T-cell (primary cell): ENCODE measurements at places on chromosomes 7 and 10.

GRCh38 chr10:77347052-77347451 lies 290.6 kb downstream of the KCNMA1 start:
- H3K36me3 ChIP-seq = no peaks in the 10 kb centered on the region
- no peak overlapping the region for H3K4me3 ChIP-seq
- H3K27me3 ChIP-seq = no peaks in the 10 kb centered on the region
- no peak overlapping the region for H3K27ac ChIP-seq
- DNase-seq = no peak

DNA sequence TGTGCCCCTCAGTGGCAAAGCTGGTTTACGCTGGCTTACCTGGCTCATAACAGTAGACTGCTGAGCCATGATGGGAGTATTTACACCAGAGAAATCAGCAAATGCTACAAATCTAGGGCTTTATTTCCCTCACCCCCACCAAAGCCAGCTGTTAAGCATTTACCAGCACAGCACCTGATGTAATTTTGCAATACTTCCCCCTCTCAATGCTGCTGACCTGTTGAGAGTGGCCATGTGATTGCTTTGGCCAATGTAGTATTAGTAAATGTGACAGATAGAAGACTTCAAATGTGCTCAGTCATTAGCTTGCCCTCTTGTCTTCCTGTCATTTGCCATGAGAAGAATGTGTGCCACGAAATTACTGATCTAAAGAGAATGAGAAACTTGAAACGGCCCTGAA lies 46.6 kb downstream of the HERPUD2 start:
- peaks cover 15% of the 10 kb centered on the region for H3K36me3 ChIP-seq
- no peaks in the 10 kb centered on the region for H3K27me3 ChIP-seq
- H3K4me3 ChIP-seq = no peak overlapping the region
- no peak overlapping the region for H3K27ac ChIP-seq

DNA sequence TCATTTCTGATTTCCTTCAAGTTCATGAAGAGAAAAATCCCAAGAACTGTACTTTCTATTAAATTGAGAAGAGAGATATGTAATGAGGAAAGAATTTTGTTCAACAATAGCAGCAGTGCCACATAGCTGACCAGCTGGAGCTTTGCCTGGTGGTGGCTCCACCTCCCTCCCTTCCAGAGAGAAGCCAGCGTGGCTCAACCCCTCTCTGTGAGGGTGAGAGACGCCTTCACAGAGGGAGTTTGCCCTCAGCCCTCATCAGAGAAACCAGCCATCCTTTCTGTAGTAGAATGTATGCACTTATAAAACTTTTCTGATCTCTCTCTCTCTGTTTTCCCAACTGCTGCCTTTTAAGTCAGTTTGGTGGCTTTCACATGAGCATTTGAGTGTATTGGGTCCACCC lies 20.5 kb upstream of the COL1A2 start:
- DNase-seq = no peak
- no peaks in the 10 kb centered on the region for H3K27me3 ChIP-seq
- H3K36me3 ChIP-seq = no peaks in the 10 kb centered on the region
- no peaks in the 10 kb centered on the region for H3K4me1 ChIP-seq
- no peak overlapping the region for H3K4me3 ChIP-seq
- H3K27ac ChIP-seq = no peak overlapping the region

- peaks cover 18% of the 10 kb centered on the region for H3K4me1 ChIP-seq
- H3K4me3 ChIP-seq = peak overlapping the region; percentile 74
- DNase-seq = no peak
- peaks cover 4% of the 10 kb centered on the region for H3K27me3 ChIP-seq
Observed at GRCh38 chr7:151517601-151518104, 2.0 kb downstream of the RHEB start.

DNA sequence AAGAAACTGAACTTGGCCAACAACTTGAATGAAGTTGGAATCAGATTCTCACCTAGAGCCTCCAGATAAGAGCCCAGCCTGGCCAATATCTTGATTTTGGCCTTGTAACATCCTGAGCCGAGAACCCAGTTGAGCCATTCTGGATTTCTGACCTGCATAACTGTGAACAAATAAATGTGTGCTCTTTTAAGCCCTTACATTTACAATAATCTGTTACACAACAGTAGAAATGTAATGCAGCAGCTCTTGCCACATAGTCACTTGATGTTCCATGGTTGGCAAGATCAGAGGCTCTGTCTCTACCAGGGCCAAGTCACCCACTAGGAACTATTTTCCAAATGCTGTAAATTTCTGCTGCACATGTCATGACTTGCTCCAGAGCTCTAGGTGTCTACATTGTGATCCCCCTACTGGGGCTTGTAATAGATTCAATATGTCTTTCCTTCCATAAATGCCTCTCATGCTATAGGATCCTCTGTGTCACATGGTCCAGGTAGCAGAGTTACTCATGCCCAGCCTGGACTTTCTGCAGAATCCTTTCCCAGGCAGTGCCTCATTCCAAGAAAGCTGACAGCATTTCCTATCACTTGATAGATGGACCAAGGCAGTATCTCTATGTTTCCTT lies 11.4 kb upstream of the RBM20 start:
- DNase-seq = no peak
- H3K36me3 ChIP-seq = no peaks in the 10 kb centered on the region
- no peak overlapping the region for H3K27ac ChIP-seq
- peaks cover 12% of the 10 kb centered on the region for H3K27me3 ChIP-seq
- H3K4me1 ChIP-seq = no peaks in the 10 kb centered on the region
- H3K4me3 ChIP-seq = no peak overlapping the region

DNA sequence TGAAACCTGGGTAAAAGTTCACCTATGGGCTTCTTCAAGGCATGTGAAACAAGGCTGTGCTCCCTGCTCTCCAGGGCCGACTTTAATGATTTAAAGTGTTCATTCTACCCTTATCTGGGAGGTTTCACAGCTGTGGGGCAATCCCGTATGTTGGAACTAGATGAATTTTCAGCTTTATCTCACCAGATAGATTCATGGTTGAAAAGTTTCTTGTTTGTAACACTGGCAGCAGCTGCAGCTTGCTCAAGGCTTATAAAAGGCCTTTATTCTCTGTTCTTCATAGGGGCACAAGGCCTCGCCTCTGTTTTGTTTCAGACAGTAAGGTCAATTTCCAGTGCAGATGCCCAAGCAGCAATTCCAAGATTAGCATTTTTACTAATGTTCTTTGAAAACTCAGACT lies 70.4 kb upstream of the DNAJB12 start:
- no peak for DNase-seq
- H3K36me3 ChIP-seq = no peaks in the 10 kb centered on the region
- H3K27ac ChIP-seq = no peak overlapping the region

GRCh38 chr10:96288151-96288621 lies 16.0 kb upstream of the DNTT start:
- no peak for DNase-seq
- H3K36me3 ChIP-seq = no peaks in the 10 kb centered on the region
- H3K4me1 ChIP-seq = peaks cover 5% of the 10 kb centered on the region
- no peak overlapping the region for H3K4me3 ChIP-seq
- no peak overlapping the region for H3K27ac ChIP-seq

DNA sequence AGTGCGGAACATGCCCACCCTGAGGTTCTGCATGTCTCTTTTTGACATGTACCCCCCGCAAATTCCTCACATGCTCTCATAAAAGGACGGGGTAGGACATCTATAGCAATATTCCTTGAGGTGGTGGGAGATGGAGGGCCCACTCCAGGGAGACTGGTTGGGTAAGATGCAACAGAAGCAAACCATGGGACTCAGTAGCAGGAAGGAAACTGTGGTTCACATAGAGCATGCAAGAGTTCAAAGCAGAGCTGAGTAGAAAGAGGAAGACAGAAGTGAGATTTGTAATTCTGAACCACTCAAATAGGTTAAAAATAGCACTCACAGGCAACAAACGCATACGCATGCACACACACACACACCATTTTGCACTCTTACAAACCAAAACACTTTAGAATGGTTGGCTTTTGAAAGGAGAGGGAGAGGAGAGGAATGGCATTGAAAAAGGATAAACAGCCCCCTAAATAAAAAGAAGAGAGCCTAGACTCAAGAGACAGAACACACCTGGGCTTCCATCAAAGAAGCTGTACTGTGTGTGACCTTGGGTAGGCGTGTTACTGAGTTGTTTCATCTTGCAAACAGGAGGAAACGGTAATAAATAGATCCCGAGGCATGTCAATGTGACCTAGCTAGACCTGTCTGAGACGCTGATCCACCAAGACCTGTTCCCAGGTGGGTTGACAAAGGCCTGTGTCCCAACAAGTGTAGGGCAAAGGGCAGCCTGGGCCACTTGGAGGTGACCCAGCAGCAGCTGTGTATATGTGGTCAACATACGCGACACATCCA lies 77.6 kb upstream of the LRRC4 start:
- H3K27me3 ChIP-seq = peaks cover 6% of the 10 kb centered on the region
- peaks cover 59% of the 10 kb centered on the region for H3K4me1 ChIP-seq
- H3K36me3 ChIP-seq = peaks cover 3% of the 10 kb centered on the region
- peak; percentile 31 for DNase-seq

GRCh38 chr10:4354382-4354812 lies 471.6 kb upstream of the AKR1E2 start:
- no peaks in the 10 kb centered on the region for H3K27me3 ChIP-seq
- DNase-seq = no peak
- H3K36me3 ChIP-seq = no peaks in the 10 kb centered on the region
- H3K4me3 ChIP-seq = no peak overlapping the region
- H3K4me1 ChIP-seq = no peaks in the 10 kb centered on the region

- DNase-seq = no peak
- no peaks in the 10 kb centered on the region for H3K36me3 ChIP-seq
- no peak overlapping the region for H3K4me3 ChIP-seq
- peaks cover 13% of the 10 kb centered on the region for H3K4me1 ChIP-seq
- peaks cover 83% of the 10 kb centered on the region for H3K27me3 ChIP-seq
Observed at GRCh38 chr7:27248911-27249723, 6.5 kb downstream of the EVX1 start.

GRCh38 chr7:135789956-135790355 lies 41.3 kb upstream of the FAM180A start:
- H3K4me3 ChIP-seq = no peak overlapping the region
- H3K27me3 ChIP-seq = no peaks in the 10 kb centered on the region
- H3K36me3 ChIP-seq = no peaks in the 10 kb centered on the region
- no peak for DNase-seq

- no peaks in the 10 kb centered on the region for H3K27me3 ChIP-seq
- DNase-seq = no peak
- H3K4me1 ChIP-seq = no peaks in the 10 kb centered on the region
- H3K27ac ChIP-seq = peak overlapping the region; percentile 8
- peaks cover 14% of the 10 kb centered on the region for H3K36me3 ChIP-seq
Observed at GRCh38 chr10:22564060-22564459, 150.3 kb downstream of the PIP4K2A start.
